ENCODE measurements at places on chromosomes 16 and 17. TPM values are rescaled to one million over a fixed set of nuclear protein-coding genes. Genes with fewer than 3 reads are reported as not detected.

GRCh38 chr17:78889531-78889930, 13.5 kb downstream of the CEP295NL start:
- DNase-seq, result no peak

- no peak for DNase-seq
These were observed 44.2 kb downstream of the CMIP start for GRCh38 chr16:81488687-81489411.

- peak; percentile 74 for DNase-seq
These were observed 579 bp upstream of the CYBA start for GRCh38 chr16:88651276-88651988.

GRCh38 chr17:35477248-35477647, 28.7 kb upstream of the SLFN13 start:
- no peak for DNase-seq

GRCh38 chr17:70185285-70185684, 16.0 kb downstream of the KCNJ2 start:
- DNase-seq, result no peak

- no peak for DNase-seq
These were observed 13.3 kb upstream of the CRK start for GRCh38 chr17:1469231-1469852.

DNA sequence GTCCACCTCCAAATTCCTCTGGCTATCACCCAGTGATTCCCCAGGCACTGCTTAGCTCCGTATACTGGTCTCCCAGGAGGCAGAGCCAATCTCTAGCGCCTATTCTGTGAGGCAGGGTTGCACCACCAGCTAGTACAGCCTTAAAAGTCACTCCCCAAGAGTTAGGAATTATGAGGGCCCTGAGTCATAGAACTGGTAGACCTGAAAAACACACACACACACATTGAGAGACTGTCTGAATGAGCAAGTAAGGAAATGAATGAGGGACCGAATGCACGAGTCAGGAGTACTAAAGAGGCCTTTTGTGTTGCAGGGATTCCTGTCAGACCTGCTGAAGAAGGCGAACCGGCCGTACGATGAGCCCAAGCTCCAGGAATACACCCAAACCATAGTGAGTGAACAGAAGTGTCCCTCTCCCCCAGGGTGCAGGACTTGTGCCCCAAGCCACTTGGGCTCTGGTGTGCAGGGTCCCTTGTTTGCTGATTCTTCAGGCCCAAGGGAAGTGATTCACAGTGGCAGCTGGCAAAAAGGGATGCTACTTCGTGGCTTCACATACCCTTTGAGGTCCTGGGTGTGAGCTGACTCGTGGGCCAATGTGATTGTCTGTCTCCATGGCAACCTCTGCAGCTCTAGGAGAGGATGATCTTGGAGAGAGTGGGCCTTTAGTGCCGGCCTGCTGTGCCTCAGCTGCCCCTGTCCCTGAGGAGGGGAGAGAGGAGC, 24.7 kb downstream of the CALB2 start:
- no peak for DNase-seq

DNA sequence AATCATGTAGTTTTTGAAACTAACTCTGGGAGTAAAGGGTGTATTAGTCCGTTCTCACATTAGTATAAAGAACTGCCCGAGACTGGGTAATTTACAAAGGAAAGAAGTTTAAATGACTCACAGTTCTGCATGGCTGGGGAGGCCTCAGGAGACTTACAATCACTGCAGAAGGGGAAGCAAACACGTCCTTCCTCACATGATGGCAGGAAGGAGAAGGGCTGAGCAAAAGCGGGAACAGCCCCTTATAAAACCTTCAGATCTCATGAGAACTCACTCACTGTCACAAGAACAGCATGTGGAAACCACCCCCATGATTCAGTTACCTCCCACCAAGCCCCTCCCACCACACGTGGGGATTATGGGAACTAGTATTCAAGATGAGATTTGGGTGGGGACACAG, 256.5 kb upstream of the TNRC6C start:
- DNase-seq, result no peak

Gene KRT16
- polyA plus RNA-seq, result not detected

Gene TMC8
- 4.2 TPM for polyA plus RNA-seq

GRCh38 chr17:17621254-17621653, 29.7 kb upstream of the PEMT start:
- no peak for DNase-seq

DNA sequence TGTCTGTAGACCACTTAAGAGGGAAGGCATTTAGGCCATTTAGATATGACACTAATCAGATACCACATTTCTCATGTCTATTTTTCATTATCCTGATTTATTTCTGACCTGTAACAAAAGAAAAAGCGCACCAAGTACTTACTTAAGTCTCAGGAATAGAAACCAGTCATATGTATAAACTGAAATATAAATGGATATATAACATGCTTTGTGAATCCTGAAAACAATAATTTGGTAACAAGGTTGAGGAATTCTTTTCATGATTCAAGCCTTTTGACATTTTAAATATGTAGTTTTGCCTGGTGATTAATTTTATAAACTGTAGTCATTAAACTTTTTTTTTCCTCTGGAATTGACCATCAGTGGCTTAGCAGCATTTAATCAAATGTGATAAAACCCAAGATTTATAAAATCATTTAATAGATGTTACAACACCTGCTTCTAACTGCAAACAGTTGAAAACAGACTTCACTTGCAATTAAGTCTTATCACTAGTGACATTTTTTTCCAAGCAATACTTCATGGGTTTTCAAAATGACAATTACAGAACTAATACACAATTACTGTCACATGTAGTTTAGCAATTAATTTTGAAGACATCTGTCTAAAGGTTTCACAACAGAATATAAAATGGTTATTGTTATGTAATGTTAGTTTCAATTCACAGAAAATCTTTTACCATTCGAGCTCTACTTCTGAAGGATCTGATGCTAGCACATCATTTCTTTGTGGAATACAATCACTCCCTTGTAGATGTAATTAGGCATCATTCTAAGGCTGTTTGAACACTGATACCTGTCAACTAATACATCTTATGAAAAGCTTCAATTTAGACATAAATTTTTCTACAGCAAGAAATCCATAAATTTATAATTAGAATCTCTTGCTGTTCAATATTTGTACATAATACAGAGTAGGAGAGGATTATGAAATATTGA, 110.3 kb downstream of the TOX3 start:
- DNase-seq, result no peak

DNA sequence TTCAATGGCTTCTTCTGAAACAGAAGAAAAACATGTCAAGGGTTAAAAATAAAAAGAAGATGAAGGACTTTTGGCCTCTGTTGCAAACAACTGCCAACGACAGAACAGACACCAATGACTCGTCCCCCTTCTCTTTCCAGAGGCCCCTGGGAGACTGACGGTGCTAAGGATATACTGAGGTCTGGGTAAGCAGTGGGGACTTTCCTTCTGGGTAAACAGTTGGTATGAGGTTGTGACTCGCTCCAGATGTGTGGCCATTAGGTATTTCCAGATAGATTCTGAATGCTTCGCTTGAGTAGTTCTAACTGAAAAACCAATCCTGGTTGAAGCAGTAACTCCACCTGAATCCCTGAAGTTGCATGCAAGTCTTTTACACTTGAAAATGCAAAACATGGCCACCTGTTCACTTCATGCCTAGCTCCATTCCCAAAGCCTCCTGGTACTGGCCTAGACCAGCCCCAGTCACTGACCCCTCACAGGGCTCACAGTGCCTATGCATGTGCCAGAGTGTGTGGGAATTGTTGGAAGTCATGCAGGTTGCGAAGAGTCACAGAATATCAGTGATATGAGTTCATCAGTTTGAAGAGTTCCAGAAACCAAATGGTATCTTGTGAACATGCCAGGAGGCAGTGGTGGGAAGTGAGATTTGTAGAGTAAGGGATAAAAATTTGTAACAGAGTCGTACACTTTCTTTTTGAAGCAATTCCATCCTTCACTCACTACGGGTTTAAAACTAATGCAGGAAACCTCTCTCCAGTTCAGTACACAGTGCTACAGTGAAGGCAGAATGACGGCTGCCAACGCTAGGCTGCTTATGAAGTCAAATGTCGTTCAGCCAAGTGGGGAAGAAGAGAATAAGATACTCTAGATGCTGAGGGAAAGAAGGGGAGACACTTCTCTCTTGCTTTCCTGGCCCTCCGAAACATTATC, 217.8 kb downstream of the ZFHX3 start:
- DNase-seq, result no peak
